Stimulated activated CD8-positive, alpha-beta memory T cell treated with anti-CD3 and anti-CD28 coated beads, Interleukin-4, amount 100 ng/mL, for 1 hour (primary cell): ENCODE measurements at places on chromosomes 4 and X.
A peak's percentile ranks its signal among the peaks of the same experiment; 100 is the strongest.

- DNase-seq, result no peak
Observed at GRCh38 chr4:77697860-77698590, 92.4 kb downstream of the CXCL13 start.

- DNase-seq, result no peak
Observed at GRCh38 chr4:5858020-5858769, 34.7 kb downstream of the CRMP1 start.

DNA sequence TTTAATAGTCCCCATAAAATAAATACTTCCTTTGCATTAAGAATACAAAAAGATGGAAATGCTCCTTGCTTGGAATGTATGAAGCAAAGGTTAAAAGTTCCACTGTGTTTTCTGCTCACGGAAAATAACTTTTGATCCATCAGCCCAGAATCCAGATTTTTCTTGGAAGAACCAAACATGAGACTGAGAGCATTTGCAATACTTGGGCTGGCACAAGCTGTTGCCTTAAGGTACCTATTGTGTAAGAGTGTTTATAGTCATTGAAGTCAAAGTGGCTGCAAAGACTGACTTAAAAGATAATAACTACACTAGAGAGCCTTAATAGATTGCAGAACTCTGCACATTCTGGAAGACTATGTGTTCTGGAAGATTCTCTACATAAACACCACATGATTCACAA, 281.4 kb downstream of the RAB28 start:
- no peak for DNase-seq

- no peak for DNase-seq
Observed at GRCh38 chr4:81620442-81620841, 148.7 kb upstream of the RASGEF1B start.

GRCh38 chrX:37388413-37388812, 39.2 kb downstream of the PRRG1 start:
- no peak for DNase-seq

- DNase-seq, result no peak
Observed at GRCh38 chrX:6024204-6024603, 204.5 kb downstream of the NLGN4X start.

DNA sequence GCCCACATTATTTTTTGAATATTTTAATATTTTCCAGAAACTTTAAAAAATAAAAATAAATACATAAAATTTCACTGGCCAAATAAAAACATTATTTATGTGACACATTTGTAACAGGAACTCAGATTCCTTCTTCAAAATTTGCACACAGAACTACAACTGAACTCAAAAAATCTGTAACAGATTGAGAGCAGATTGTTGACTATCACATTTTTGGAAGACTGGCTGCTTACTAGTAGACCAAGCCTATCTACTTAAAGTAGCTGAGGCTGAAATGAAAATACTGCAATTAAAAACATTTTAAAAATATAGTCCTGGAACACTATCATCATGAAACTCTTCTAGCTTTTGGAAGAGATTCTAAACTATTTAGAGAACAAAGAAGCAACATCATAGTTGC, 203.9 kb downstream of the SH3BGRL start:
- no peak for DNase-seq

GRCh38 chrX:136047016-136047642, 61.9 kb downstream of the SLC9A6 start:
- no peak for DNase-seq

GRCh38 chr4:26349496-26349895, 28.7 kb downstream of the RBPJ start:
- DNase-seq, result no peak

- no peak for DNase-seq
Observed at GRCh38 chrX:22300130-22300529, 27.4 kb downstream of the CBLL2 start.

- DNase-seq, result no peak
Observed at GRCh38 chrX:111498538-111499103, 12.8 kb upstream of the SERTM2 start.

- no peak for DNase-seq
Observed at GRCh38 chrX:74521961-74522751, 92.3 kb downstream of the RLIM start.

DNA sequence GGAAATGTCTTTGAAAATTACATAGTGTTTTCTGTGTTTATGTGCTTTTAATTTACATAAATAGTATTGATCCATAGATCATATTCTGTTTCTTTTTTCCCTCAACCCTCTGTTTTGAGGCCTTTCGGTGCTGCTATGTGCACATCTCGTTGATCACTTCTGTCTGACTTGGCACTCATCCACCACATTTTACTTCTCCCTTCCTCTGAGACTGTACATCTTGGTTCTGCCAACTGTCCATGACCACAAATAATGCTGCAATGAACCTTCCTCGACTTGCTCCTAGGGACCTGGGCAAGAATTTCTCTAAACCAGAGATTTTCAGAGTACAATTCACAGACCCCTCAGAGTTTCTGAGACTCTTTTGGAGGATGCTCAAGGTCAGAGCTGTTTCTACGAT, 74.4 kb downstream of the RTL5 start:
- DNase-seq, result no peak

GRCh38 chr4:5706486-5707290, 1.7 kb downstream of the EVC2 start:
- DNase-seq, result no peak

DNA sequence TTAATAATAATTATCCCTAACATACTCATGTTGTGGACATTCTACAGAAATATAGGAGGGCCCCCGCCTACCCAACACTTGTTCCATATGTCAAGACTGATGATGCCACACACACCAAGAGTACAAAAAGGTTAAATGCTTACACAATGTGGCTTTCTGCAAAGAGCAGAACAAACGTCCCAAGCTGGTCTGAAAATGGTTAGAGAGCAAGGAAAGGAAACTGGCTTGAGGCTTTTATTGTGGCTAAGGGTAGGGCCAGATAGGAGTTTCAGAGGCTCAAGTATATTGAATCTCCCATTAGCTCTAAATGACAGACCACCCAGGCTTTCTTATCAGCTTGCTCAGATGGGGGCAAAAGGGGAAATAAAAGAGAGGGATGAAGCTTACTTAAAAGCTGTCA, 134.1 kb upstream of the C1QTNF7 start:
- no peak for DNase-seq

GRCh38 chr4:80219301-80220025, 22.2 kb downstream of the PRDM8 start:
- DNase-seq, result no peak

DNA sequence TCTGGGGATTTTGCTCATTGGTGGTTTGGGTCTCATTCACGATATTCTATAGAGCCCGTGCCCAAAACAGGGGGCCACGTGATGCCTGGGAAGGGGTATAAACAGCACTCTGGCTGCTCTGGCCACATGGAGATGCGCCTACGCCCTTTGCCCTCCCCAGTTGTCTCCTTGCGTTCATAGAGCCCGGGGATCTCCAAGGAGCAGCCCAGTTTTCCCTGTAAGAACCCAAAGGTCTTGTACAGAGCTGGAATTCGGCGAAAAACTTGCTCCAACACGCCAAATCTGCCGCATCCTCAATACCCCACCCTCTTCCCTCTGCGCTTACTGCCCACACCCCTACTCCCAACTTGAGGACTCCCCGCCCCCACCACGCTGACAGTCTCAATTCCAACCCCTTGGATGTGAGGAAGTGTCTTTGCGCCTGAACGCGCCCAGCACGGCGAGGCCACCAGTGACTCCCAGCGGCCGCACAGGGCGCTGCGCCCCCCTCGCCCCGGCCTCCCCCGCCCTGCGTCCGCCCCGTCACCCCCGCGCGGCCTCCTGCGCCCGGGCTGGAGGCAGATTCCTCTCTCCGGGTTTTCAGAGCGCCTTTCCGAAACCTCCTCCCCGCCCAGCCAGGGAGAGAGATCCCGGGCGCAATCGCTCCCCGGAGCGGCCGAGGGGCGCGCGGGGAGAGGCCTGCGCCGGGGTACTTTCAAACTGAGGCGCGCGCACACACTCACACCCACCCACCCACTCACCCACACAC, at the start of gene NHS:
NHS (plus strand) TSS at position 582 of the 748 bp plus-strand sequence. CDS start 558 bp downstream, outside the sequence.
- DNase-seq, result no peak

DNA sequence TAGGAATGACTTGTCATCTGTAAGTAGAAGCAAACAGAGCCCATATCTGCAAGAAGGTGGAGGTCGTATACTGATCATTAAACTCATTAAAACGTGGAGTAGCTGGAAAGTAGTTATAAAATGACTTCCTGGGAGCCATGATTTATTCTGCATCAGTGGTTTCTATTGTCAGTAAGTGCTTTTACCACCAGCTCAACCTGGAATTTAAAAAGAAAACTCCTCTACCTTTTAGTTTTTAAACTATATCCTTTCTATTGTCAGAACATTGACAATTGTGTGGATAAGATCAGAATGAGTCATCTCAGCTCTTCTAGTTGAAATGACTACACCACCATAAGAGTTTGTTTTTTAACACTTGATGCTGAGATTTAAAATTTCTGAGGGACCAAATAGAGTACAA, 651.2 kb upstream of the GALNT7 start:
- no peak for DNase-seq

GRCh38 chr4:2953496-2953895, 9.7 kb downstream of the NOP14 start:
- no peak for DNase-seq

DNA sequence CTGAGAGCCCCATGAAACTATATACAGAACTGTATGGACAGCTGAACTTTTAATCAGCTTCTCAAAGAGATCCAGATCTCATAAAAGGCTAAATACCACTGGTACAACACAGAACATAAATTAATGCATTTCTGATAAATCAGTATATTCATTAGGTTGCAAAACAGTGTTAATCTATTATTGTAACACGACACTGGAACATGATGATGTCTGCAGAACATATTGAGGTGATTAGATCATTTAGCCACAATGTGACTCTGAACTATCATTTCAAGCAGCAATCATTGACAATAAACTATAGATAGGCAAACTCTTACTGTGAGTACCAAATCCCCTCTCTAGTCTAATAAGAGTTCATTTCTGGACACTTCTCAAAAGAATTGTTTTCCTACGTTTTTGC, 50.3 kb downstream of the GASK1B start:
- no peak for DNase-seq

DNA sequence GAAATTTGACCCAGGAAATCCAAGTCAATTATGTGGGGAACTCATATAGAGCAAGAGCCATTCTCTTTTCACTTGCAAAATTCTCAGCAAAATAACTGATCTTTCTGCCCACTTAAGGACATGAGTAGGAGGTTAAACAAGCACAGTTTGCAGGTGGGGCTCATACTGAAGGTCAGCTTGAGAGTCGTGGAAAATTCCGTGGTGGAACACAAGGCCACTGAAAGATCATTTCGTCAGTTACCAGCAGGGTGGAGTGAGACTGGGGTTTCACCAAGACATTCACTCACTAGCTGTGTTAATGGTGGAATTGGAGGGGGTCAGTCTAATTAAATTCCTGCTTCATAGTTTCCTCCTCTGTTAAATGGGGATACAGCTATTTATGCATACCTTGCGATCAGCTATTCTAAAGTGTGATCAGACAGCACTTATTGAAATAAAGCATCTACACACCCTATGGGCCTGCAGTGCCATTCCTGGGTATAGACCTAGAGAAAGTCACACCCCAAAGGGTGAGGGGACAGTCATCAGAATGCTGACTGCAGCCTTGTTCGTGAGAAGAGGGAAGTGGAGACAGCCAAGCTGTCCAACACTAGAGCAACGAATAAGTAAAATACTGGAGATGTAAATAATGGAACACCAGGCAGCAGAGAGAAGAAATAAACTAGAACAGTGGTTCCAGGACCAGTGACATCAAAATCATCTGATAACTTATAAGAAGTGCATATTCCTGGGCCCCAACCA, 42.7 kb upstream of the CLNK start:
- DNase-seq, result no peak

DNA sequence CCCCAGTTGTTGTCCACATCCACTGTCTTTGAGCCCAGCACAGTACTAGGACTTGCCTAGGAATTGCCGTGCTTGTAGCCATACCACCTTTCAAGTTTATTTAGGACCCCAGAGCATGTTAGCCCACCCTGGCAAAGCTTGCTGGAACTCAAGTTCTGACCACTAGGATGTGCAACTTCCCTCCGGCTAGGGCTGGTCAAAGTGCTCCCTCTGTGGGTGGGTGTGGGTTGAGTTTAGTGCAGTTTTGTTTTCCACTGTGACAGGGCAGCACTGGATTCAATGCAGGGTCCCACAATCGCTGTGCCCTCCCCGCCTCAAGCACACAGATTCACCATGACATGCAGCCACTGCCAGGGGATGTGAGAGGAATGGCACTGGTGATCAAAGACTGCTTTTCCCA, 96.0 kb downstream of the RASGEF1B start:
- no peak for DNase-seq

GRCh38 chr4:138643827-138644226, 371.8 kb upstream of the NOCT start:
- DNase-seq, result no peak

GRCh38 chrX:39261446-39262147, 460.3 kb downstream of the MID1IP1 start:
- no peak for DNase-seq

DNA sequence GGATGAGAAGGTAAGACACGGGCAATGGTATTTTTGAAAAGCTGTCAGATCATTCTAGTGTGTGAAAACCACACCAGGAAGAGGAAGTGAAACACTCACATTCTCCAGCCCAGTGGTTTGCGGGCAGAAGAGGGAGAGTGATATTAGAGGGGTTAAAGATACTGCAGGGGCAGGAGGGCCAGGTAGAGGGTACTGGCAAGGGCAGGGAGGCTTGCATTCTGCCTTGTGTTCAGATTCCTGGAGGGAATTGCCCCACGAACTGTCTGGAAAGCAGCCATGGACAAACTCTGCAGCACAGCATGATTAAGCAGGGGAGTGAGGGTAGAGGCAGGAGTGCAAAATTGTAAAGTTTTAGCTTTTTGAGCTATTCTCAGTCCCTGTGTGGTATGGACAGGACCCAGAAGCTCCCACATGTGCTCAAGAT, 30.9 kb downstream of the NIPAL1 start:
- DNase-seq, result peak; percentile 52

DNA sequence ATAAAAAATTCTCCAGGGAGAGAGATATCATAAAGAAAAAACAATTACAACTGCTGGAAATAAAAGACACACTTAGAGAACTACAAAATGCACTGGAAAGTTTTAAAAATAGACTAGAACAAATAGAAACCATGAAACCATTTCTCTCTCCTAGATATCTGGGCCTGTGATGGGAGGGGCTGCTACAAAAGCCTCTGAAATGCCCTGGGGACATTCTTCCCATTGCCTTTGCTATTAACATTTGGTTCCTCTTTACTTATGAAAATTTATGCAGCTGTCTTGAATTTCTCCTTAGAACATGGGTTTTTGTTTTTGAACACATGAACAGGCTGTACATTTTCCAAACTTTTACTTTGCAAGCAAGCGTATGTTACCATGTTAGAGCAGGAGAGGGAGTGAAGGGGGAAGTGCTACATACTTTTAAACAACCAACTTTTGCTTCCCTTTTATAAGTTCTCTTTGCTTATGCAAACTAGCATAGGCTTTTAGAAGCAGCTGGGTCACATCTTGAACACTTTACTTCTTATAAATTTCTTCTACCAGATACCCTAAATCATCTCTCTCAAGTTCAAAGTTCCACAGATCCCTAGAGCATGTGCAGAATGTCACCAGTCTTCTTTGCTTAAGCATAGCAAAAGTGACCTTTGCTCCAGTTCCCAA, 47.9 kb upstream of the PACRGL start:
- no peak for DNase-seq
